ENCODE measurements at places on chromosomes 2 and 18.

- no peak for DNase-seq
These were observed 163.1 kb downstream of the LNPK start for GRCh38 chr2:175838979-175839378.

- DNase-seq: no peak
These were observed 30.3 kb downstream of the ASAP2 start for GRCh38 chr2:9236867-9237266.

- no peak for DNase-seq
These were observed 40.2 kb upstream of the LYPD6B start for GRCh38 chr2:148998165-148998830.

- DNase-seq: no peak
These were observed 176.3 kb downstream of the ANKRD30B start for GRCh38 chr18:14924226-14924625.

DNA sequence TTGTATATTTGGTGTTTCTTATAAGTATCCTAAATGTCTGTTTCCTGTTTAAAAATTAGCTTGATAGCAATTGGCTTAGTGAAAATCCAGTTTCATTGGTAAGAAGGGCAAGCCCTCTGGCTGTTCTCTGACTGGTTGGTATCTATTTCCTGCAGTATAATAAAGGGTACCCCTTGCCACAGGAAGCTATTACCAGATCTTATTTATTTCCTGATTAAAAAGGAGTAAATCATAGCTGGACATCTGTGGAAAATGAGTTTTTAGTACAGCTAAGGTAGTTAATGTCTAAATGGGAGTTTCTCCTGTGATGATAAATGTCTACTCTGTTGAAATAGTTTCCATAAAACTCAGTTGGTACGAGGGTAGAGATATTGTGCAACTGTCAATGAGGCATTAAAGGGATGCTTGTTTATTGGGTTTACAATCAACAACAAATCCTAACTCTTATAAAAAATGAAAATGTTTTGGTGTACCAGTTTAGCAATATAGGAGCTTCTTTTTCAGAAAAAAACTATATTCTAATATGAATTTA lies 58.7 kb downstream of the FASTKD2 start:
- no peak for DNase-seq

DNA sequence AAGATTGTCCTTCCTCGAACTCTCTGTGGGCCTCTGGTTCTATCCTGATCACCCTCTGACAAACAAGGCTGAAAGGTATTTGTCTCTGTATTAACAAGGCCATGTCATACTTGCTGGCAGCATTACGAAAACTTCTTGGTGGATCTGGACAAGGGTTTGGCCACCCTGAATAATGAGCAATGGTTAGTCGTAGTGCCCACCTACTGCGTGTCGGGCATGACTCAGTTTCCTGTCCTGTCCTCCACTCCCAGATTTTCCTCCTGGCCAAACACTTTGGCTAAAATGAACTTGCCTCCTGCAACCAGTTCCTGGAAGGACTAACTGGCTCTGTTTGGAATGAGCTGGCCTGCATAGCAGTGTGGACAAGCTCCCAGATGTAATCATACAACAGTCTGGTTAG lies 198.5 kb upstream of the SMIM21 start:
- no peak for DNase-seq

GRCh38 chr18:59387687-59388565 lies 28.9 kb upstream of the LMAN1 start:
- DNase-seq: no peak

All from stimulated activated CD8-positive, alpha-beta memory T cell treated with anti-CD3 and anti-CD28 coated beads, Interleukin-4, amount 100 ng/mL, for 4 hours (primary cell).